Renal cortex interstitium (tissue), 15 donors: ENCODE measurements at places on chromosomes 2 and 18. TPM values are rescaled to one million over a fixed set of nuclear protein-coding genes. Genes with fewer than 3 reads are reported as not detected.

Gene VIT
- polyA plus RNA-seq, result 0.23 TPM

Gene HMSD
- polyA plus RNA-seq, result 0.52 TPM

Gene AQP12B
- polyA plus RNA-seq, result 0.48 TPM

Gene TAF4B
- polyA plus RNA-seq, result 4.6 TPM

Gene DLGAP1
- polyA plus RNA-seq, result 5.9 TPM

Gene EPB41L3
- 57.5 TPM for polyA plus RNA-seq

Gene CDK15
- polyA plus RNA-seq, result 1.7 TPM

Gene CCDC138
- polyA plus RNA-seq, result 15.2 TPM

Gene ASB18
- polyA plus RNA-seq, result 0.04 TPM

Gene ALPI
- polyA plus RNA-seq, result 0.06 TPM

Gene CRYGD
- not detected for polyA plus RNA-seq

Gene CYS1
- 108 TPM for polyA plus RNA-seq

Gene UGT1A10
- not detected for polyA plus RNA-seq

Gene EGR4
- polyA plus RNA-seq, result not detected

Gene NEMP2
- 14.3 TPM for polyA plus RNA-seq

Gene NGEF
- 3.5 TPM for polyA plus RNA-seq

Gene SERPINB7
- polyA plus RNA-seq, result 0.50 TPM

Gene SLC9A2
- 7.5 TPM for polyA plus RNA-seq

Gene INHA
- polyA plus RNA-seq, result 5.1 TPM

Gene GRHL1
- polyA plus RNA-seq, result 5.0 TPM

Gene TTLL4
- polyA plus RNA-seq, result 30.9 TPM

Gene MATN3
- 3.0 TPM for polyA plus RNA-seq

Gene C2orf66
- polyA plus RNA-seq, result 0.71 TPM

Gene B4GALT6
- polyA plus RNA-seq, result 16.1 TPM

Gene FOXD4L1
- polyA plus RNA-seq, result 0.19 TPM

Gene M1AP
- 0.67 TPM for polyA plus RNA-seq

Gene AGXT
- 0.15 TPM for polyA plus RNA-seq

Gene UGT1A3
- not detected for polyA plus RNA-seq

Gene NAT8
- polyA plus RNA-seq, result 28.2 TPM

Gene TMEM37
- polyA plus RNA-seq, result 46.6 TPM

Gene TSPYL6
- polyA plus RNA-seq, result not detected

Gene GPBAR1
- polyA plus RNA-seq, result 1.2 TPM

Gene ARHGAP25
- polyA plus RNA-seq, result 5.9 TPM

Gene FRZB
- polyA plus RNA-seq, result 9.5 TPM

Gene FBLN7
- 11.9 TPM for polyA plus RNA-seq

Gene APOB
- 1.5 TPM for polyA plus RNA-seq

Gene SLC19A3
- polyA plus RNA-seq, result 10.1 TPM

Gene SH2D6
- polyA plus RNA-seq, result 1.1 TPM

Gene SLC35G4
- polyA plus RNA-seq, result not detected

Gene DAPL1
- 46.8 TPM for polyA plus RNA-seq

Gene PID1
- polyA plus RNA-seq, result 5.0 TPM

Gene FBXO36
- polyA plus RNA-seq, result 6.4 TPM

Gene SAG
- polyA plus RNA-seq, result 0.05 TPM

Gene HOXD9
- polyA plus RNA-seq, result 80.9 TPM

Gene SRD5A2
- polyA plus RNA-seq, result 0.08 TPM

Gene CERS6
- polyA plus RNA-seq, result 47.0 TPM

Gene FZD7
- polyA plus RNA-seq, result 76.9 TPM

Gene CNTNAP5
- polyA plus RNA-seq, result 0.03 TPM

Gene ACTR1B
- polyA plus RNA-seq, result 67.6 TPM

Gene TSN
- polyA plus RNA-seq, result 90.8 TPM

Gene FEV
- 0.14 TPM for polyA plus RNA-seq
